ENCODE measurements at places on chromosomes 4 and X.
A peak's percentile ranks its signal among the peaks of the same experiment; 100 is the strongest.

DNA sequence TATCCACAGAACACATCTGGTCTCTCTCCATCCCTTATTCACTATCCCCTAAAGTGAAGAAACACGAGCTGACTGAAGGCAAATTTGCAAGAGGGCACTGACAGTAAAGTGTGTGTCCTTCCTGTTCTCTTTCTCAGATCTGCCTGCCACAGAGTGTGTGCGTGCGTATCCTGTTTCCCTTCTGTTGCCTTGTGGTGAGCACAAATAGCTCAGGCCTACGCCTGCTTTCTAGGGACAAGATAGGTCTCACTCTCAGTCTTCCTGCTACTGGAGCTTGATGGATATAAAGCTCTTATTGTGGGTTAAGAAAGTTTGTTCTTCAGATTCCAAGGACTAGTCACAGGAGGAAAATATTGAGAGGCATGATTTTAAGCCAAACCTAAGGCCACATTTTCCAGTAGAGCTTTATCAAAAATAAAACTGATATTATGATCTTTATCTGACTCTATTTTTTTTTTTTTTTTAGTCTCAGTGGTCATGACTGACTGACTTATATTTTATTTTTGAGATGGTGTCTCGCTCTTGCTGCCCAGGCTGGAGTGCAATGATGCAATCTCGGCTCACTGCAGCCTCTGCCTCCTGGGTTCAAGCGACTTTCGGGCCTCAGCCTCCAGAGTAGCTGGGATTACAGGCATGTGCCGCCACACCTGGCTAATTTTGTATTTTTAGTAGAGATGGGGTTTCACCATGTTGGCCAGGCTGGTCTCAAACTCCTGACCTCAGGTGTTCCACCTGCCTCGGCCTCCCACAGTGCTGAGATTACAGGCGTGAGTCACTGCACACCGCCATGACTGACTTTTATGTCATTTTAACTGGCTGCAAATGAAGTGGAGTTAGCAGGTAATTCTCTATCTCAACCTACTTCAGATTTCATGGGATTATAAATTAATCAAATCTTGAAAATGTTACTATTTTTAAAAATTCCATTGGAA is 140.3 kb upstream of the SH3RF1 start:
- peak; percentile 3 for DNase-seq

- no peak for DNase-seq
These were observed 298.5 kb upstream of the BMP3 start for GRCh38 chr4:80732010-80732409.

DNA sequence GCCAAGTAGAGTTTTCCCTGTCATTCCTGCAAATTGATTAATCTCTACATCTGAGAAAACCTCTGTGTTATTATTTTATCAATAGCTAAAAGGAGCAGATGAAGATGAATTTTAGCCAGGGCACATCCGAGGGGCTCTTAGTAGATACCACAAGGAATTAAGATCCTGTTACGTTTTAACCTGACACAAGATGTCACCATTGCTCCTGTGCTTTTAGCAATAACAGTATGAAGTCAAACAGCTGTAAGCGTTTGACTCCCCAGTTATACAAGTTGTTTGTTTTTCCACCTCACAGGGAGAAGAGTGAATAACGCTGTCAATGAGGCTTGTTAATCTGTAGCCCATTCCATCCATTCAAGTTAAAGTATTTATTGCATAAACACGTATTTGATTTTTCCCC is 76.0 kb upstream of the AP1S2 start:
- DNase-seq, result no peak

GRCh38 chrX:17549107-17549651 is 174.2 kb downstream of the NHS start:
- no peak for DNase-seq

- no peak for DNase-seq
These were observed 102.1 kb downstream of the ITIH6 start for GRCh38 chrX:54695816-54696487.

GRCh38 chrX:22650691-22651090 is 349.1 kb upstream of the DDX53 start:
- no peak for DNase-seq

GRCh38 chr4:84938316-84938715 is 28.2 kb downstream of the WDFY3 start:
- no peak for DNase-seq

- DNase-seq, result no peak
These were observed 7.3 kb upstream of the JAKMIP1 start for GRCh38 chr4:6207602-6208001.

DNA sequence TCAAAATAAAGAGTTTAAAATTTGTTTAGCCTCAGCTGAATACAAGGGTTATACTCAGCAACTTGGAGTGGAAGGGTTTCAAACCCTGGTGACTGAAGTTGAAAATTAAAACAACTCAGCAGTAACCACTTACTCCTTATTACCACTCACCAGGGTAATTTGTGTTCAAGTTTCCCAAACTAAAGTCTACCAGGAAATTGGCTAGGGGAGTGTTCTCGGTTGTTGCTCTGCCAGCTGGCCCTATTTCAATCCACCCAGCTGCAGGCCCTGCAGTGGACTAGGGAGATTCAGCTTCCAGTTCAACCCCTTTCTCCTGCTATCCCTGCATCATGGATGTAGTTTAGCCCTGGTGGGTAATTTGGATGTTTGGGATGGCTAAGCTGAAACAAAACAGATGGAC is 37.8 kb upstream of the EXOC1L start:
- no peak for DNase-seq

DNA sequence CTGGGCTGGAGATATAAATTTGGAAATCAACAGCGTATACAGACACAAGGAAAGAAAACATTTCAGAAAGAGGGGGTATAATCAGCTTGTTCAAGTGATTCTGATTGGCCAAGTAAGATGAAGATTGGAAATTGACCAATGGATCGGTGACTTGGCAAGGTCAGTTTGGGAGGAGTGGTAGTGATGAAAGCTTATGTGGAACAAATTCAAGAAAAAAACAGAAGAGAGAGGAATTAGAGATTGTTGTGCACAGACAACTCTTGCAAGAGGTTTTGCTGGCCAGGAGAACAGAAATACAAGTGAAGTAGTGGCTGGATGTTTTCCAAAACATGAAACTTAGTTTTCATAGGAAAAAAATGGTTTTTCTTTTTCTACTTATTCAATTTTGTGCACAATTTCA is 16.3 kb downstream of the CD38 start:
- no peak for DNase-seq

GRCh38 chr4:85756938-85757337 is 282.0 kb downstream of the ARHGAP24 start:
- DNase-seq, result no peak

- DNase-seq, result no peak
These were observed 61.0 kb downstream of the STX18 start for GRCh38 chr4:4480685-4481398.

- DNase-seq, result no peak
These were observed 20.7 kb downstream of the QDPR start for GRCh38 chr4:17491196-17491595.

DNA sequence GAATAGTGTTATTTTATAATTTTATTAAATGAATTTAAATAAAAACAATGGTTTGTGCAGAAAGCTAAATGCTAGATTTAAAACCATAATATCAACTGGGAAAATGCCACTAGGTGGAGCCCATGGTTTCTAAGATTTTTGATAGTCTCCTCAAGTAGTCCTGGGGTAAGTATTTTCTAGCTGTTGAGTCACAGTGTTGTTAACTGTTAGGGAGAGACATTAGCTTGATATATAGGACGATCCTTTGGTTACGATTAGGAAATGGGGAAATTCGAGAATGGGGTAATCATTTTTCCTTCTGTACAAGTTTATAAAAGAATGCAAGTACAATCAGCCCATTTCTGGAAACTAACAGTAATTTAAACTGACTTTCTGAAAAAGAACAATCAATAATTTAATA is 378.4 kb downstream of the ANKRD50 start:
- DNase-seq, result no peak

DNA sequence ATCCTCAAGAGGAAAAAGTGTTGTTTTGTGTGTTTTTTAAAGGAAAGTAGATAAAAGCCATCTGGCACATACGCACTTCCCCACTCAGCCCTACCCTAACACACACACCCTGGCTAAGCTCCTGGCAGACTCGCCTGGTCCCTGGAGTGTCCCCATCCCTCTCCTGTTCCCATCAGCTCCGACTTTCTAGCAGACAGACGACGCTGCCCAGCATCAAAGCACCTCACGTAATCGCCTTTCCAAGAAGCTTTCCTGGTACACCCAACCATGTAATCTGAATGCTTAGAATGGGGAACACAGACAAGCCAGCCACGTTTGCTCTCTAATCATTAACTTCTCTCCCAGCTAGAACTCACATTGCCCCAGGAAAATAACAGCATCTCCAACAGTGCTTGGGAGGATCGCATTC is 116.2 kb downstream of the AFAP1 start:
- no peak for DNase-seq

- DNase-seq, result no peak
These were observed 26.1 kb upstream of the PRDM8 start for GRCh38 chr4:80171251-80171650.

GRCh38 chrX:3044196-3044595 is 2.9 kb downstream of the ARSF start:
- no peak for DNase-seq

DNA sequence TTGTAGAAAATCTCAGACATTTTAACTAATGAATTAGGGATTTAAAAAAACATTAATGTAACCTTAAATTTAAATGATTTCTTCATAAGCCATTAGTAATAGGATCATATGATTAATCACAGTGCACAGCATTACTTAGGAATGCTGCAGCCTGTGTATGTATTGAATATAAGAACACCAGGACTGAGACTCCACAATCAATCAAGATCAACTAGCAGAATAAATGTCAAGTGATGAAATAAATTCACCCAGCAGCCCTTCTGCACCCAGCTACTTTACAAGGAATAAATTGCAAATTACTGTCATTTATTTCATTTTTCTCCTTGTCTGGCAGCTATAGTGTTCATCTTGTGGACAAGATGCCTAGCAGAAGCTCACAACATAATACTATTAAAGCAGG is 46.5 kb downstream of the NEIL3 start:
- no peak for DNase-seq

DNA sequence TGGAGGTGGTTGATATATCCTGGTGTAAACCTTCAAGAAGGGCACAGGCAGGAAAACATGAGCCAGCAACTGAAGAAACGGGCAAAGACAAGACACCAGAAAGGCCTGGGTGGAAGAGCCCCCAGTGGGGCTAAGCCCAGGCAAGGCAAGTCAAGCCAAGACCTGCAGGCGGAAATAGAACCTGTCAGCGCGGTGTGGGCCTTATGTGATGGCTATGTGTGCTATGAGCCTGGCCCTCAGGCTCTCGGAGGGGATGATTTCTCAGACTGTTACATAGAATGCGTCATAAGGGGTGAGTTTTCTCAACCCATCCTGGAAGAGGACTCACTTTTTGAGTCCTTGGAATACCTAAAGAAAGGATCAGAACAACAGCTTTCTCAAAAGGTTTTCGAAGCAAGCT is 7.2 kb downstream of the ZFP42 start:
- no peak for DNase-seq

DNA sequence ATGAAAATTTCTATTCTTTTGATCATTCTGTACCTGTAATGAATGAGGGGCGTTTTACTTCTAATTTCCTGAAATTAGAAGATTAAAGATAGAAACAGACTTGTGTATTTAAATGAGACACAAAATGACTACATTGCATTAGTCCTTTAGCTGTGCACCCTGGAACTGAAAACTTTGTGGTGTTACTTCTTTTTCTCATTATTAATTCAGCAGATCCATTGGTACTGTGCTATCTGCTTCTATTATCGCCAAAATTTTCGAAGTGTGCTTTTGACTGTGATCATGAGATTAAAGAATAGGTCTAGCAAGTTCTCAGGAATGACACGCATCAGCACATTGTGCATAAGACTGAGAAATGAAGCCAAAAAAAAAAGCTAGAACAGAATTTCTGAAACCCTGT is 1938.9 kb upstream of the TENM3 start:
- no peak for DNase-seq

GRCh38 chr4:20983763-20984575 is 283.7 kb downstream of the PACRGL start:
- no peak for DNase-seq

DNA sequence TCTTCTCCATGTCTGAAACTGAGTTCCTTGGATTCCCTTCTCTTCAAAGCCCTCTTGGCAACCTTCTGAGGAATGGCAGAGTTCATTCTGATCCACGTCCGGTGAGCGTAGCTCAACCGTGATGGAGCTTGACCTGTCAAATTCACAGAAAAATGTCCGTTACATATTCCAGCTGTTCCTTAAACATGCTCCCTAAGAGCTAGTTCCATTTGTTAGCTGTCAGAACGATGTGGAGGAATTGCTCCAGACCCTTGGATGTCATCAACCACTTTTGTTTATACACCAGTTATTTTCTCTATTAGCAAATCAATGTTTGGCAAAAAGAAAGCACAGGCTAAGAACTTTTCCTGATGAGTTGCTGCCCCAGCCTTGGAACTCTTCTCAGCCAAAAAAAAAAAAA is 50.1 kb downstream of the NHS start:
- no peak for DNase-seq

DNA sequence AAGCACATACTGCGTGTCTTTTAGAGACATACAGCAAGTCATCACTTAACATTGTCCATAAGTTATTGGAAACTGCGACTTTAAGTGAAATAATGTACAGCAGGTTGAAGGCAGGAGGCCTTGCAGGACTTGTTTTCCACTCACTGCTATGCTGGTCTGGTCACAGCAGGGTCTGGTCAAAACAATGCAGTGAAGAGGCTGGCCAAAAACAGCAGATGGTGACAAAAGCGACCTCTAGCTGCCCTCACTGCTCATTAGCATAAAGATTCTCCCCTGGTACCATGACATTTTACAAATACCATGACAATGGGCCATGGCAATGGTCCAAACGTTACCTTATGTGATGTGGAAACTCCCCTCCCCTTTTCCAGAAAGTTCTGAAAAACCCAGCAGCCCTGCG is 1283.6 kb downstream of the FSTL5 start:
- DNase-seq, result no peak

DNA sequence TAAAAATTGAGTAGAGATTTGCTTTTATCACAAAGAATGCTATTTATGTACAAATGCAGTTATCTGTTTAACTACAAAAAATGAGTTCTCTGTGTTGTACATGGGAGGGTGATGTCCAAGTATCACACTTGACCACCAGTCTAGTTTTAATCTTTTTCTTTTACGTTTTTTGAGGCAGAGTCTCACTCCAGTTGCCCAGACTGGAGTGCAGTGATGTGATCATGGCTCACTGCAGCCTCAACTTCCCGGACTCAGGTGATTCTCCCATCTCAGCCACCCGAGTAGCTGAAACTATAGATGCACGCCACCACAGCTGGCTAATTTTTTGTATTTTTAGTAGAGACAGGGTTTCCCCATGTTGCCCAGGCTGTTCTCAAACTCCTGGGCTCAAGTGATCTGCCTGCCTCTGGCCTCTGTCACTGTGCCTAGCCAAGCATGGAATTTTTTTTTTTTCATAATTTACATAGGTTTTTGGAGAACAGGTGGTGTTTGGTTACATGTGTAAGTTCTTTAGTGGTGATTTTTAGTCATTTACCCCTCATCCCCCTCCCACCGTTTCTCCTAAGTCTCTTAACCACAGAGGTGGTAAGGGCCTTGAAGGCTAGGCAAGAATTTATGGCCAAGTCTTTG is 47.9 kb upstream of the RPA4 start:
- DNase-seq, result no peak

- no peak for DNase-seq
These were observed 208.2 kb downstream of the EVC2 start for GRCh38 chr4:5500165-5500564.

- DNase-seq, result no peak
These were observed 69.4 kb downstream of the NSG1 start for GRCh38 chr4:4456351-4456750.
